CD4-positive, CD25-positive, alpha-beta regulatory T cell (primary cell): ENCODE measurements at places on chromosomes 7 and 10.
A peak's percentile ranks its signal among the peaks of the same experiment; 100 is the strongest.

DNA sequence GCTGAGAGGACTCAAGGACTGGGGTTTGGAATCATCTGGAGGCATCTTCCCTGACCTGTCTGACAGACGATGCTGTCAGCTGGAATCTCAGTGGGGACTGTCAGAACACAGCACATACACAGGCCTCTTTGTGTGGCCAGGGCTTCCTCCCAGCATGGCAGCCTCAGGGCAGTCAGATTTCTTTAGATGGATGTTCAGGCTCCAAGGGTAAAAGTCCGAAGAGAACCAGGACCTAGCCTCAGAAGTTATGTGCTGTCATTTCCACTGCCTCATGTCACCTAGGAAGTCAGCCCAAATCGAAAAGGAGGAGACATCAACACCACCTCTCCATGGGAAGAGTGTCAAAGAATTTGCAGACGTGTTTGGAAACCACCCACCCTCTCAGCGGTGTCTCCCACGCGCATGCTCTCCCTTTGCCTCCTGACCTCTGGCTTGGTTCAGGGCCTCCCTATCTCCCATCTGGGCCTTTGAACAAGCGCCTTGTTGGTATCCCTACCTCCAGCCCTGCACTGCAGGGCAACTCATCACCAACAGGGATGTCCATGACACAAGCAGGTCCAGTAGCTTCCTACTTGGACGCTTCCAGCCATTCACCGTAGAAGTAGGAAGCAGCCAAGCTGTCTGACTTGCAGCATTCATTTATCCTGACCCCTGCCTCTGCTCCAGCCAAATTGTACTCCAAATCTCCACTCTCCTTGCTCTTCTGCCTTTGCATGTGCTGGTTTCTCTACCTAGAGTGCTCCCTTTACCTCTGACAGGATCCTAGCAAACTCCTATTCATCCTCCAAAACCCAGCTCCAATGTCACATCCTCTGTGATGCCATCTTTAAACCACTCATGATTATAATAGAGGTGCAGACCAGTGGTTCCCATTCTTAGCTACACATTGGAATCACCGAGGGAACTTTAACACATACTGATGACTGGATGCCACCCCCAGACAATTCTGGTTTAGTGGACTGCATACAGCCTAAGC lies 121.6 kb downstream of the OAT start:
- DNase-seq = peak; percentile 0

DNA sequence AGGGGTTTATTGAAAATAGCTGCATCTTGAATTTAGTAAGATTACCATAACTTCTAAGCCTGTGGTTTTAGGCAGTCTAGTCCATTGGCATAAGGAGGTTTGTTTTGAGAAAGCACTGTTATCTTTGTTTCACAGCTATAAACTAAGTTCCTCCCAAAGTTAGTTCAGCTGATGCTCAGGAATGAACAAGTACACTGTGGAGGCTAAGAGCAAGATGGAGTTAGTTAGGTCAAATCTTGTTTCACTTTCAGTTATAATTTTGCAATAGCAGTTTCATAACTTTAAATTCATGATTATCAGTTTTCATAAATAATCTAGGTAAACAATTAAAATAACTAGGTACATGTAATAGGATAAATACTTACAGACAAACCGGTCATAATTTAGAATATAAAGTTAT lies 15.4 kb downstream of the SEC61G start:
- no peak for DNase-seq

GRCh38 chr7:104032486-104032885 lies 43.0 kb upstream of the RELN start:
- no peak for DNase-seq

DNA sequence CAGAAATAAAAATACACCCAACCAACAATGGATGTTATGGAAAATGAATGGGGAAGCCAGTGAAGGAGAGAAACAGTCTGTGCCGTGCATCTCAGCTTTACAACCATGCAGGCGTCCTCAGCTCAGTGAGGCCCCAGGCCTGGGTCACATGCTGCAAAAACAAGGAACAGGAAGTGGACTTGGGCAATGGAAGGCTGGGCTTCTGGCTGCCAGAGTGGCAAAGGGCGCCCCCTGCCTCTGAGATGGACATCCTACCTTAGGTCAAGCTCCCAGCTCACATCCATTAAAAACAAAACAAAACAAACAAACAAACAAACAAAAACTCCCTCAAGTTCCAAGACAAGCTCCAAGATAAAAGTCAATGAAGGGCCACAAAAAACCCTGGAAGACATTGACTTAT lies 54.7 kb upstream of the AFAP1L2 start:
- DNase-seq = no peak

GRCh38 chr7:130598056-130598455 lies 70.5 kb downstream of the COPG2 start:
- no peak for DNase-seq

DNA sequence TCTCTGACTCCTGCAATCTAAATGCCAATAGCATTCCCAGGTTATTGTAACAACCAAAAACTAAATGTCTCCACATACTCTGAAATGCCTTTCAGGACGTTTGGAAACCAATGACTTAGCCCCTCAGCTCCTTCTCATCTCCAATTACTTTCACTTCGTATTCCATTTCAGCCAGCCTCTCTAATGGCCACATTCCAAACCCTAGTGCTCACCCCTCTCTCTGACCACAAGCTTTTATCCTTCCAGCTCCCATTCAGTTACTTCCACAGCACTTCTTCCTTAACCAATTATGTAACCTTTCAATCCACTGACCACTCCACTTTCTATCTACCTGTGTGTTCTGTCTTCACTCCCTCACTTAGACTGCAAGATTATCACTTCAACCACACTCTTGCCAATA lies 4.3 kb downstream of the NOC3L start:
- DNase-seq = no peak
